Mesenteric fat pad (tissue), 1 donor: ENCODE measurements at places on chromosomes 7 and 10. TPM values are rescaled to one million over a fixed set of nuclear protein-coding genes. Genes with fewer than 3 reads are reported as not detected.
A peak's percentile ranks its signal among the peaks of the same experiment; 100 is the strongest.

DNA sequence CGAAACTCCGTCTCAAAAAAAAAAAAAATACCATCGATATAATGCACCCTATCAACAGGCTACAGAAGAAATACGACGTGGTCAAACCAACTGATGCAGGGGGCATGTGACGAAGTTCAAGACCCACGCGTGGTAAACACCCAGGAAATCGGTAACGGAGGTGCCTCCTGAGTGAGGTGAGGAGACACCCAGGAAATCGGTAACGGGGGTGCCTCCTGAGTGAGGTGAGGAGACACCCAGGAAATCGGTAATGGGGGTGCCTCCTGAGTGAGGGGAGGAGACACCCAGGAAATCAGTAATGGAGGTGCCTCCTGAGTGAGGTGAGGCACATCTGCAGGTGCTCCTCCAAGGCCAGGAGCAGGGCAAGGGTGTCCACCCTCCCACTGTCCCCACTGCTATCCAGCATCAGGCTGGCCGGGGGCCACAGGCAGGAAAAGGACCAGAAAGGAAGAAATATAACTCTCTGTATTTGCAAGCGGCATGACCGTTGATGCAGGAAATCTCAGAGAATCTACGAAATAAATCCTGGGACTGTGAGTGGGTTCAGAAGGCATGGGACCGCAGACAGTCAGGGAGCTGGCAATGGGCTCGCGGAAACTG, 10.7 kb upstream of the GPR146 start:
- no peak for DNase-seq

- peak; percentile 88 for DNase-seq
These were observed 45.8 kb upstream of the SRRM3 start for GRCh38 chr7:76155938-76156337.

TCERG1L gene
- not detected for total RNA-seq

GRCh38 chr10:17435953-17436352, 18.4 kb downstream of the ST8SIA6 start:
- DNase-seq = no peak

GRCh38 chr7:115435178-115435577, 513.3 kb downstream of the MDFIC start:
- DNase-seq = no peak

DNA sequence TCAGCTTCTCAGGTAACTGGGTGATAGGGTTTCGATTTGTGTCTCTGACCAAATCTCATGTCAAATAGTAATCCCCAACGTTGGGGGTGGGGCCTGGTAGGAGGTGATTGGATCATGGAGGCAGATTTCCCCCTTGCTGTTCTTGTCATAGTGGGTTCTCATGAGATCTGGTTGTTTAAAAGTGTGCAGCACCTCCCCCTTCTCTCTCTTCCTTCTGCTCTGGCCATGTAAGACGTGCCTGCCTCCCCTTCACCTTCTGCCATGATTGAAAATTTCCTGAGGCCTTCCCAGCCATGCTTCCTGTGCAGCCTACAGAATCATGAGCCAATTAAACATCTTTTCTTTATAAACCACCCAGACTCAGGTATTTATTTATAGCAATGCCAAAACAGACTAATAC, 21.9 kb upstream of the SMURF1 start:
- DNase-seq = no peak

NPTX2 gene
- 23.8 TPM for total RNA-seq

PTPRE gene
- 49.7 TPM for total RNA-seq

- DNase-seq = no peak
These were observed 90.6 kb downstream of the CARD11 start for GRCh38 chr7:2953099-2953498.

DNA sequence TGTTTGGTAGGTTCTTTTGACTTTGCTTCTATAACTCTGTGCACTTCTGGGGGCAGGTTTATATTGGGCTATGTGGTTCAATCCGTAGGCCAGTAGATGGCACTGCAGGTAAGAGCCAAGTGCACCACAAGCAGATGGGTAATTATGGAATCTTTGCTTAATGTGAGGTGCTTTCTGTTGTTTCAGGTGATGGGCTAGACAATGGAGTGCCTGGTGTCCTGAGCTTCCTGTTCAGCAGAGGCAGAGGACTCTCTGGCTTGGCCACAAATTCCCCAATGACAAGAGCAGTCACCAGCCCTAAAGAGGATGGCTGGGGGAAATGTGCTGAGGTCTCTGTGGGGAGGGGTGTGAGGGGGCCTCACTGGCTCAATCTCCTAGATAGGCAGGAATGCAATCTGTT, 455.0 kb downstream of the CCSER2 start:
- DNase-seq = no peak

GRCh38 chr10:112227331-112227987, 43.9 kb upstream of the GPAM start:
- no peak for DNase-seq

GRCh38 chr7:28157831-28158416, 22.7 kb downstream of the JAZF1 start:
- no peak for DNase-seq

- DNase-seq = no peak
These were observed 536.8 kb upstream of the NRP1 start for GRCh38 chr10:33871061-33871956.

GRCh38 chr10:43420369-43421200, 11.6 kb upstream of the HNRNPF start:
- peak; percentile 95 for DNase-seq

LRRC61 gene
- 3.9 TPM for total RNA-seq

FZD1 gene
- 5.3 TPM for total RNA-seq

- DNase-seq = no peak
These were observed 4.9 kb downstream of the SLC25A13 start for GRCh38 chr7:96316949-96317348.

PLXDC2 gene
- total RNA-seq = 58.7 TPM

AS3MT gene
- total RNA-seq = 2.1 TPM

DNA sequence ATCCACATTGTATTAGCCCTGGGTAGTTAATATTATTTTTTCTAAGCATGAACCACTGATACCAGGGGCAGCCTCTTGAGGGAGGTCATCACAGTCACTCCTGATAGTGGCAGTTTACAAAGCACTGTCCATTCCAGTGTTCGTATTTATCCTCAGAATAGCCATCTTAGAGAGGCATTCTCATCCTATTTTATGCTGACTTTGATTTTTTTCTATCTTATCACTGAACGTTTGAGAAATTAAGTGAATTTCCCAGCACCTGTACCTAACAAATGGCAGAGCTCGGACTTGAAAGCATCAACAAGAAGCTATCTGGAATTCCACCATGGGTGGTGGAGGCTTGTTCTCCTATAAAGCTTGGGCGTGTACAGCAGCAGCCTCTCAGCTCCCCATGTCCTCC, 26.1 kb upstream of the MGAM2 start:
- no peak for DNase-seq

PON3 gene
- total RNA-seq = 2.7 TPM

CCL24 gene
- total RNA-seq = not detected

ARPC1A gene
- 109 TPM for total RNA-seq

TAS2R41 gene
- not detected for total RNA-seq

GRCh38 chr10:31426401-31426800, 107.4 kb downstream of the ZEB1 start:
- DNase-seq = no peak

- DNase-seq = no peak
These were observed 48.3 kb upstream of the STEAP4 start for GRCh38 chr7:88355011-88355410.

DNA sequence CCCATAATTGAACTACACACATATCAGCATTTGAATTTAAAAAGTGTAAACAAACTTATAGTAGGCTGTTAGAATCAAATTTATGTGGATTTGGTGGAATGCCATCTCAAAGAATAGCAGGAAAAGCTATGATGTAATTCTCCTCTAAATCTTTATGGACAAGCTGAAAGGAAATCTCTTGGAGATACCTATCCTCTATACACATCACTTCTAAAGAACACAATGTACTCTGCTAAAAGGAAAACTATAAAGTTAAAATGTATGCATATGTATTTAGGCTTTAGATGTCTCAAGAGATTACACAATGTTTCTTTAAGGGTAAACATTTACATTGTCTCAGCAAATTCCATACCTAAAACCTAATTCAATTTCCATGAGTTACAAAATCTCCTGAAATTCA, 323.3 kb downstream of the CRPPA start:
- DNase-seq = no peak

- DNase-seq = no peak
These were observed 53.2 kb downstream of the FOXI2 start for GRCh38 chr10:127790066-127790624.

DNA sequence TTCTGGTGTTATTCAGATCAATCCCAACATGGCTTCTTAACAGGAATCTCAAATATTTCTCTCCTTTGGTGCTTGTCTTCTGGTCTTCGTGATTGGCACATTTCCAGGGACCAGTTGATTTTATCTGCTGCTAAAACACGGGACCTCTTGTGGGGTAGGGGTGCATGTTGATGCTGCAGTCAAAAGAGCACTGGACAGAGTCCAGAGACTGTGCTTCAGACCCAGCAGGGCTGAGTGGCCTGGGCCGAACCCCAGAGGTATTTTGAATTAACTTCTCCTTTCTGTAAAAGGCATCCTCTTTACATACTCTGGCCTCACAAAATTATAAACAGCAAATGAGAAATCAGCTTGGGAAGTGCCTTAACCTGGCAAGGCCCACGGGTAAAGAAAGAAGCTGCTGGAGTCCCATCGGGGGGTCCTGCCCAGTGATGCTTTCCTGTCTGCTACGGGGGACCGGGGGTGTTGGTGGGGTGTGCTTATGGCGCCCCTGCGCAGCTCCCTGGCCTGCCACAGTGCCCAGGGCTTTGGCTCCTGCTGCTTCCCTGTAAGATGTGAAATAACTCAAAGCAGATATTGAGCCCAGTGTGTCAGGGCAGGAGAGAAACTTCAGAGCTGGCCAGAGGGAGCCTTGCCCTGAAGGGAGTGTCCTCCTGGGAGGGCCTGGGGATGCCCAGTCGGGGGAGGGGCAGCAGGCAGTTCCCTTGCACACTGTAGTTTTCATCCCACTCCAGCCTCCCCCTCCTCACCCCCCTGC, 230.5 kb downstream of the TCF7L2 start:
- no peak for DNase-seq

DNA sequence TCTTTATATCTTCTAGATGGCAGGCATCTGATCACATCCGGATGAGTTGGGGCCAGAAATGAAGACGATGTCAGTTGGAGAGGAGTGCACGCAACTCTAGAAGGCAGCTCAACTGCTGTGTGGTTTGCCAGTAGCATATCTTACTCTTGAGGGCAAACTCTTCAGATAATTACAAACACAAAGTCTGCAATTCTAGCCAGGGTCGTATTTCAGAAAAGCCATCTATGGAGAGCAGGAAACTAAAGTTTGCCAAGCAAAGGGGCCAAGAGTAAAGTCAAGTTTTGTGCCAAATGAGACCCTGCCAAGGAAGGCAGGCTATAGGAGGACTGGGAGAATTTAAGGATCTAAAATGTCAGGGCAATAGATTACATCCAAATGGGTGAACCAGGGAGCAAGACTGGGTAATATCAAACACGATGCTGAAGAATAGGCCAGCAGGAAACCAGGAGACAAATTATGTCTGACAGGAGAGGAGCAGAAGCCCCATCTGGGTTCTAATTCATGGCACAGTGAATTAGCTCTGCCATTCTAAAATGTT, 312.5 kb upstream of the SEMA3C start:
- no peak for DNase-seq

DNA sequence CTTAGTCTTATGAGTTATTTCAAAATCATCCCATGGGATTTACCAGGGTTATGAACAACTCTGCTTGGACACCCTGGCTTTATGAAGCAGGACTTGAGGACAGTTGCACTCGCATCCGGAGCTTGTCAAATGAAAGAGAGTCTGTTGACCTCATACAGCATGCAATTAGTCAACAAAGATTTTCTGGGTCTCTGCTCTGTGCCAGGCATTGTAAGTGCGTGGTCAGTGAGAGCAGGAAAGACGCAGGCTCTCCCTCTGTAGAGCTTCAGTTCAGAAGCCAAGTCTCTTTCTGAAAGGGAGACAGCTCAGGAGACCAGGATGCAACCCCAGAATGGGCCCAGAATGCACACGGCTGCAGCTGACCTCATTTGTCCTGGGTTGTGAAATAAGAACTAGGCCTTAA, 45.5 kb upstream of the DMBT1 start:
- no peak for DNase-seq

GRCh38 chr10:92690211-92690914, 608 bp downstream of the HHEX start:
- DNase-seq = peak; percentile 93

GRCh38 chr7:118626739-118627138, 402.2 kb downstream of the ANKRD7 start:
- no peak for DNase-seq

DNA sequence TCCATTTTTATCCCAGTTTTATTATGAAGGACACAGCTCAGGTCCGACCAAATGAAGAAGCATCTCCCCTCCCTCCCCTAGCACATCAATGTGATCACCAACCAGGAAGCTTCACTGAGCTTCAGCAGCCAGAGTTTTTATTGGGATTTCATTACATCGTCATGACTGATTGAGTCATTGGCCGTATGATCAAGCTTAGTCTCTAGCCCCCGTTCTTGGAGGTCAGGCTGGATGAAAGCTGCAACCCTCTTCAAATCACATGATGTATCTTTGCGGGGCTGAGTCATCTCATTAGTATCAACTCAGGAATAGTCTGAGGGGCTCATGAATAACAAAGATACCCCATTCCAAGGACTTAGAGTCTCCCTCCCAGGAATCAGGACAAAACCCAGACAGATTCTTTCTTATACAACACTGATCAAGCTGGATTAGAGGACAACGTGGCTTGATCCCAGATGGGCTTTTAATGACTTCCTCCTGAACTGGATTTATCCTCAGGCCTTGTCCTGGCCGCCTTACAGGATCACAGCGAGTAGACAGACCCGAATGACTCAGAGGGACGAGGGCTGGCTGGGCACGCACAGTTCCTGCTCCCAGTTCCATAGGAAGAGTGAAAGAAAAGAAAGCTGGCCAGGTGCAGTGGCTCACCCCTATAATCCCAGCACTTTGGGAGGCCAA, 14.5 kb downstream of the LIMK1 start:
- no peak for DNase-seq

DNA sequence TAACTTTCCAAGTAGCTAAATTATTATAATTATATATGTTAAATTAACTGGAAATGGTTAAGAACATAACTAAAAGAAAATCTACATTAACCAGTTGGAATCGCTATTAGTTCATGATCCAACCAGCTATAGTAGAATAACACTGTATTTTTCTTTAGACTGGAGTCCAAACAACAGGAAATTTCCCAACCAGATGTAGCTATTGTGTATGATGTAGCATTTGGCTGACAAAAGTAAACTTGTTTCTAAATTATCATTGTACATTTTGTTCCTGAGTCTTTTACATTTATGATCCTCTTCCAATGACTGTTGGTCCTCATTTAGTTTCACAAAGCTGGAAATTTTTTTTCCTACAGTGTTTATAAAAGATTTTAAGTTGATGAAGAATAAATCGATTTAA, 62.1 kb downstream of the PAPSS2 start:
- no peak for DNase-seq

GRCh38 chr7:30169579-30169978, 34.8 kb downstream of the MTURN start:
- DNase-seq = no peak
